ENCODE measurements at places on chromosomes 13 and 19. TPM values are rescaled to one million over a fixed set of nuclear protein-coding genes. Genes with fewer than 3 reads are reported as not detected.

The CCDC8 gene
- total RNA-seq = not detected

The RFPL4AL1 gene
- total RNA-seq = not detected

The SLC6A16 gene
- total RNA-seq = 1.1 TPM

The EFNA2 gene
- not detected for total RNA-seq

The TRAPPC6A gene
- total RNA-seq = 32.1 TPM

The KLK1 gene
- 0.39 TPM for total RNA-seq

The APC2 gene
- 0.04 TPM for total RNA-seq

The LILRB4 gene
- total RNA-seq = not detected

The SLAIN1 gene
- total RNA-seq = 17.1 TPM

The ZNF677 gene
- total RNA-seq = 7.3 TPM

The SPACA4 gene
- not detected for total RNA-seq

The ERICH6B gene
- total RNA-seq = not detected

The NUDT15 gene
- 28.1 TPM for total RNA-seq

Measured in activated T-helper 17 cell treated with anti-CD3 and anti-CD28 coated beads, Interleukin-2, amount 50 U/mL, for 72 hours (primary cell).